Stimulated activated CD4-positive, alpha-beta T cell treated with anti-CD3 and anti-CD28 coated beads, Interleukin-4, amount 100 ng/mL, for 1 hour (primary cell): ENCODE measurements at places on chromosomes 4 and X.

GRCh38 chr4:29046781-29047180 is 1673.4 kb upstream of the PCDH7 start:
- DNase-seq, result no peak

- DNase-seq, result no peak
Measured at GRCh38 chrX:133892337-133892736, 93.1 kb downstream of the GPC3 start.

- DNase-seq, result no peak
Measured at GRCh38 chr4:169245061-169245460, 25.7 kb downstream of the SH3RF1 start.

- DNase-seq, result peak; percentile 86
Measured at GRCh38 chr4:6720202-6720699, 4.3 kb downstream of the BLOC1S4 start.

GRCh38 chr4:81833576-81833975 is 361.9 kb upstream of the RASGEF1B start:
- no peak for DNase-seq

- no peak for DNase-seq
Measured at GRCh38 chrX:31170792-31171191, 99.0 kb upstream of the FTHL17 start.

DNA sequence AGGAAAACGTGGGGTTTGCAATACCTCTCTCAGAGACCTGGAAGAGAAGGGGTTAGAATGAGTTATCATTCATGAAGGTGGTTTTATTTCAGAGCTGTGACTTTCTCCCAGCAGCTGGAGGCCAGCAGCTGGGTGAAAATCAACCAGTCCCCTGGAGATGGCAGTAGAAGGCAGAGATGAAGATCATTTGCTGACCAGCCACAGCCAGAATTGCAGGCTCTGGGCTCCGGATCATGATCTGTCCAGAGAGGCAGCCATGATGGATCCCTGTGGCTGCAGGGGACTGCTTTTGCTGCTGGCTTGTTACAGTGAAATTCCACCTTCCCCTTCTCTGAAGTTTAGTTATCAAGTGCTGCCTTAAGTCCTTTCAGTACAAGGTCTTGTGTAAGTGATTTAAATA is 46.9 kb upstream of the TAB3 start:
- no peak for DNase-seq

DNA sequence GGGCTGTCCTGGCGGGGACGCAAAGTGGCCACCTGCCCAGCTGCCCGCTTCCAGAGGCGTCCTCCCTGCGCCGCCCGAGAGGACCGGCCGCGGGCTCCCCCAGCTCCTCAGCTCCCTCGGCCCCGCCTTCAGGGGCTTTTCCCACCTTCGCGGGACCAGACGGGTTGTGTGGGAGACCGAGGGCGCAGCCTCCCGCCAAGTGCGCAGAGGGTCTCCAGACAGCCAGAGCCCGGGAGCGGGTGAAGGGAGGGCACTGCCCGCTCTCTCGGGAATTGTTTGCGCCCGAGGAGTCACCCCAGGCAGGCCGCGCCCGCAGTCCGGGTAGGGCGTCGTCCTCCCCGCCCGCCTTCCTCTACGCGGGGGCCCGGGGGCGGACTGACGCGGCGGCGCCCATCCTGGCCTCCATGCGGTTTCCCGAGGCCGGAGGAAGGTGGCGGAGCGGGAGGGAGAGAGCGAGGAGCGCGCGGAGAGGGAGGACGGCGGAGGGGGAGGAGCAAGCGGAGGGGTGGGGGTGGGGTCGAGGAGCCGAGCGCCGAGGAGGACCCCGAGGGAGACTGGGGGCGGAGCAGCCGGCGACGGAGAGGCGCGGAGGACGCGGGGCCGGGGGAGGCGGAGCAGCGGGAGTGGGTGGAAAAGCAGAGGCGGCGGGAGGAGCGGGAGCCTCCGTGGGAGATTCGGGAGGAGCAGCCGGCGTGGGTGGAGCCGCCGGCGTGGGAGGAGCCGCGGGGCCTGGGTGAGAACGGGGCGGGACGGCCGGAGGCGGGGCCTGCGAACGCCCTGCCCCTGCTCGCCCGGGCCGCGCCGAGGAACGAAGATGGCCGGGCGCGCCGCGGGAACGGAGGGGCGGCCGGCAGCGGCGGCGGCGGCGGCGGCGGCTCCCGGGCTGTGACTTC is 47.5 kb downstream of the CLDN34 start:
- DNase-seq, result peak; percentile 72

GRCh38 chr4:38073596-38074234 is 113.5 kb downstream of the PTTG2 start:
- DNase-seq, result no peak
